ENCODE measurements at places on chromosomes 13 and 19.
A peak's percentile ranks its signal among the peaks of the same experiment; 100 is the strongest.

DNA sequence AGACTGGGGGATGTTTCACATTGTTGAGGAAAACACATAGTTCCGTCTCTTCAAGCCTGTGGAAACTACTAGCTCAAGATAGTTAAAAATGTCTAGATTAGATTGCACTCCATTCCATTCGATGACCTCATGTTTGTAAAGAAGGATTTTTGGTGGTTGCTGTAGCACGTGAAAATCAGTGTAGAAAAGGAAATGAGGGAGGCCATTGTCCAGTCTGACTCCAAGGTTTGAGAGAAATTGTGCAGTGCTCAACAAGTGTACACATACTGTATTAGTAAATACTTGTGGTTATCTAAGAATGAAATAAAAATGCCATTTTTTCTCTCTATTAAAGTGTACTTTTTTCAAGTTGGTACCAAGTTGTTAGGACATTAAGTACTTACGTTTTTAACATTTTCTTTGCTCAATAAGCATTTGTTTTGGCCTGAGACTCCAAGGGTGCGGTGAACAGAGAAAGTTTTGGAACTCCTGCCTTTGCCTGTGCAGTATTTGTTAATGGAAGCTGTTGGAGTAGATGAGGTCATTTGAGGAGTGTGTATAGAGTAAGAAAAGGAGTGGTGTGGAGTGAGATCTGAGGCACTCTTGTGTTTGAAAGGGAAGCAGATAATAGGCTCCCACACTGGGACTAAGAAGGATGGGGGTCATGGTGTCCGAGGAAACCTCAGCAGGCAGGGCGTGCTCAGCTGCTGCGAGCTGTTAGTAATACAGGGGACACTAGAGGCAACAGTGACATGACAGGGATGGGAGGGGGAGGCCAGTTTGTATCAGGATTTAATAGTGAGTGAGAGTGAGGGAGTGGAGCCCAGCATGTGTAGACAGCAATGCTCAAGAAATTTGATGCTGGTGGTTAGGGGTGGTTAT is 4.4 kb downstream of the WASF3 start:
- no peak for DNase-seq

DNA sequence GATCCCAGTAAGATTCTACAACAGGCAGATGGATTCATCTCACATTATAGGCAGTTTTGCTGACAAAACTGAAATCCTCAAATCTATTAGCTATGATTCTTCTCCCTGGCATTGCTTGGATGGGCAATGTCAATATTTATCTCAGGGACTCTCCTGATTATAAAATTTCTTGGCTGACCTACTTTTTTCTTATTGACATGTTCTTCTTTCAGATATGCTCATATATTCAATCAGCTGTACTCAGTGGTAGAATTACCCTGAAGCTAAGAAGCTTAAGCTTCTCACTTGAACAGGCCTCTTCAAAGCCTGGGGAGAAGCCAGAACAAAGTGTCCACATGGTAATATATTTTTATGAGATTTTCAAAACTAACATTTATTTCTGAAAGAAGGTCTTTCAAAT is 513.6 kb downstream of the PCDH9 start:
- no peak for DNase-seq

GRCh38 chr13:79190932-79191331 is 215.1 kb downstream of the RBM26 start:
- DNase-seq, result no peak

DNA sequence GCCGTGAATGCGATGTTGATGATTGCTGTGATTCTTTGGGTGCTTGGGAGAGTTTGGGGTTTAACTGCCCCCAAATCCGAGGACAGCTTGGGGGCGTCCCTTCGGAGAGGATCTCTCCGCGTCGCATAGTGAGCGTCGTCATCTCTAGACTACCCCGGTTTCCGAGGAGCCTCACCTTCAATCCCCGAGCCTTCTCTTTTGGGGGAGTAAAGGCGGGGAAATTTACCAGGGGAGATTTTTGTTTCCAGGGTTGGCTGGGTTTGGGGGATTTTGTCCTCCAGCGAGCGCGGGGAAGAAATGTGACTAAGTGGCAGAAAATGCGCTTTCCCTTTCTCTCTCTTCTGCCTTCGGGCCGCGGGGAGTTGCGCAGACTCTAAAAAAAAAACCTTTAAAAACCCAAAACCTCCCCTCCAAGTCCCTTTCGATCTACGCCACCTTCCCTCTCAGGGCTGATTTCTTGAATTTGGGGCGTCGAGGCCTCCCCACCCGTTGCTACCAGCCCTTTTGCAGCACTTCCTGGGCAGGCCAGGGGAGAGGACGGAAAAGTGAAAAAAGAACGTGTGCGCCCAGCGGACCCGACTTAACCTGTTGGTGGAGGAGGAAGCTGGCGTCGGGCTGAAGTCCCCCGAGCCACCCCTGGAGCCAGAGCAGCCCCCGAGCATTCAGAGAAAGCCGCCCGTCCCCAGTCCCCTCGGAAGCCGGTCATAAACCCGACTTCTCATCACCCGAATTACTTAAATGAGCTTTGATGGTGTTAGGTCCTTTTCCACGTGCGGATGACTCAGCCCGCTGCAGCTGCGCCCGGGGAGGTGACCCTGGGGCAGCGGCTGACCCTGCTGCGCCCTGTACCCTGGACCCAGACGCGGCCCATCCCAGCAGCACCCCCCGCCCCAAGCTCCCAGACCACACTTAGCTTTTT is 17.7 kb downstream of the NFIX start:
- DNase-seq, result no peak

DNA sequence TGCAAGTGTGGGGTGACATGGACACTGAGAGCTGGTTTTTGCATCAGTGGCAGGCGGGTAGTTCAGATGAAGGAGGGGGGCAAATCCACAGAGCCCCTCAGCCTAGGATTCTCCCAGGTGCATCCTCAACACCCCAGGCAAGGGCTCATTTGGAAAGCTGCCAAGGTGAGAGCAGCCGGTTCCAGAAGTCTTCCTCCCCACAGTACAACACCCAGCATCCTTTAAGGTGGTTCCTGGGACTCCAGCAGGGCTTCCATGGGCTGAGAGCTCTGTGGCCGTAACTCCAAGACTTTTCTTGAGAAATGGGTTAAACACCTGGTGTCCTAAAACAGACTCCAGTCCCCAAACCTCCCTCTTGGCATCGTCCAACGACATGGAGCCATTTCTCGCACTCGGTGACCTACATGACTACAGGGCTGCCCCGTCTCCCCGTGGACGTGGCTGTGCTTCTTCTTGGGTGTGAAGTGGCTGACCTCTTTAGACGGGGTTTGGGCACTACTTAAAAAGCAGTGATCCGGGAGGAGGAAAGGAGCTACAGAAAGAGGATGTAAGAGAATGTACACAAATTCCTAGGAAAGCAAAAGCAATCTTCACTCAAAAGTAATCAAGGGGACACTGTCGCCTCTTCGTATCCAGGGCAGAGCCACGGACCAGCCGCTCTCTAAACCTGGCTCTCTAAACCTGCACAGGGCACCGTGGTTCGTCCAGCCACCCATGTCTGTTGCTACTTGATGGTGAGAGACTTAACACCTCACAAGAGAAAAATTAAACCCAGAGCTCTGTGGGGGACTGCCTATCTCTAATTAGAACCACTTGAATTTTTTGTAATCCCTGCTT is 25.5 kb downstream of the RANBP3 start:
- no peak for DNase-seq

GRCh38 chr19:2978166-2978767 is 903 bp downstream of the TLE6 start:
- DNase-seq, result no peak

DNA sequence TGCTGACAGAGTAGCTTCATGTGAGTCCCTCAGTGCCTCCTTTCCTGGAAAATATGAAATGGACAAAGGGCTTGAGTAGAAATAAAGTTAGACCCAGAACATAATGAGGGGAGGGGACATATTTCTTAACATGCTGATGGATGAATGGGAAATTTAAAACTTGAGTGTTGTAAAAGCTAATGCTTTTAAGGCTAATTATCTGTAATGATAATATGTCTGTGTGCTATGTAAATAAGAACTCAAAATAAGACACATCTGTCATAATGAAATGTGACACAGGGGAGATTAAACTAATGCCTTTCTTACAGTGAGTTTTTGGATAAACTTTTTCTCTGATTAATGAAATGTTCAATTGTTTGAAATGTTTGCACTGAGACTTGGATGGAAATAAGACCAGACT is 65.8 kb upstream of the RFXAP start:
- DNase-seq, result no peak

DNA sequence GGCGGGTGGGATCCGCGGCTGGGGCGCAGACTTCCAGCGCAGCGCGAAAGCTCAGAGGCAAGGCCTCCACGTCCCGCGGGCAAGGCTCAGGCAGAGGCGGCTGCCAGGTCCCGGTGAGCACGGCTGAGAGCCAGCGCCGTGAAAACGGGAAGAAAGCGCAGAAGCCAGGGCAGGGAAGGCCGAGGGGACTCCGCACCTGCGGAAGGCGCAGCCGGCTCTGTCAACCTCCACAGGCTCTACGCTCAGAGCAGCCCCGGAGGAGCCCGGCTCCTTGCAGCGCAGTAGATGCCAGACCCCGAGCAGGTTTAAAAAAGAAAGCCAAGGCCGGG is 131.0 kb downstream of the RNF17 start:
- no peak for DNase-seq

DNA sequence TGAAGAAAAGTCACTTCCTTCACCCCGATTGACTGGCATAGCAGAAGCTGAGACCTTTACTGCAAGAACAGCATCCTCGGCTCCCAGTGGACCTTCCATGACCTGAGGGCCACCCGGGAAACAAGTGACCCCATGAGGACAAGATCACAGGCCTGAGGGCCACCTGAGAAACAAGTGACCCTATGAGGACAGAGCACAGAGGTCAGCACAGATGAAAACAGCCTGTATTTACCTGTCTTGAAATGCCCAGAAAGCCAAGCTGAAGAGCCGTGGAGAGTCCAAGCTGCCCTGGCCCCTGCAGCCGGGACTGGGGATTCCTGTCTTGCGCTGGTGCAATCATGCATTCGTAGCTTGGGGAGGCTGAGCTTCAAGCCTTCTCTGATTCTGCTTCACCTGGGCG is 114.2 kb upstream of the SPACA7 start:
- no peak for DNase-seq

GRCh38 chr19:6105444-6105843 is 4.9 kb downstream of the RFX2 start:
- DNase-seq, result no peak

- no peak for DNase-seq
These were observed 68.9 kb upstream of the GPR183 start for GRCh38 chr13:99376132-99376531.

GRCh38 chr13:39452417-39452816 is 150.6 kb downstream of the LHFPL6 start:
- DNase-seq, result no peak

GRCh38 chr13:33723365-33723764 is 94.6 kb upstream of the RFC3 start:
- DNase-seq, result no peak

DNA sequence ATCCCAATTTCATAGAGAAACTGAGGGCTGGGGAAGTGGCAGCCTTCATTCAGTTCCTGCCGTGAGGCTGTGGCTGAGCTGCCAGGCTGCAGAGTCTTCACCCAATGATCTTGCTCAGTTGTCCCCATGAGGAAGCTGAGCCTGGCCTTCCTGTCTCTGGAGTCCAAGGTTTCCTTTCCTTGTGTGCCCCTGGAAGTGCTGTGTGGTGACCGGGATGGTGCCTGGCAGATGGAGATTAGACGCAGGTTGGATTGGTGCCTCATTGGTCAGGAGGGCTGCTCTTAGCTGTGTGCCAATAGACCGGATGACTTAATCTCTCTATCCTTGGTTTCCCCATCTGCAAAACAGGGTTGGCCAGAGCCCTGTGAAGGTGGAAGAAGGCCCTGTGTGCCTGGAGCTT is 24.6 kb downstream of the DNM2 start:
- no peak for DNase-seq

DNA sequence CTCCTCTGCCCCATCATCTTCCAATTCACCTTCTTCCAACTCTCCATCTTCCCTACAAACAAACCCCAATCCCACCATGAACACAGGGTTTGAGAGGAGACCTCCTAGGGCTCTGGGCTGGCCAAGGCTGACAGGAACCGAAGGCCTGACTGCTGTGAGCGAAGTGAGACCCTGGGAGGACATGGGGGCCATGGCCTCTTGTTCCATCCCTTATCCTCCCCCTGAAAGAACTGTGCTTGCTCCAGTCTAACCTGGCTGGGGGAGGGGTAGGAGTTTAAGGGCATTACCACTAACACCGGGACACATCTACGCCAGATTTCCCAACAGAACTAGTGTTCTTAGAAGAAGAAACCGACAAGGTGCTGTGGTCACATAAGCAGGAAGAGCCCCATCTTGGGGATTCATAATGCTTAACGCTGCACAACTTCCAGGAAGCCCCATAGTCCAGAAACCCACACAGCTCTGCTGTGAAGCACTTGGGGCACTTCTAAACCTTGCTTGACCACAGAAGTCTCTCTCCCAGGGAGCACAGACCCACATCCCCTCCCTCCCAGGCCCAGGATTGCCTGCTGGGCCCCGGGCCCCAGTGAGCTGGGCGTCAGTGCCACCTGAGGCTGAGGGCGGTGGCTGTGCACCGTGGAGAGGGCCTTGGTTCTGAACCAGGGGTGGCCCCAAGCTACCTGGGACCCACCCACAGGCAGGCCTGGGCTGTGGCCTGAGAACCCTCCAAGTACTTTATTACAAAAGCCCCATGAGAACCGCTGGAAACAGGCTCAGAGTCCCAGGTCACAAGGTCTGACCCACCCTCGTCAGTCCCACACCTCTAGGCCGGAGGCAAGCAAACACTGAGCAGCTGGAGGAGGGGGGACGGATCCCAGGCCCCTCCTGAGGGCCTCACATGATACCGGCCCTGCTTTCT is 18.8 kb downstream of the ZC3H4 start:
- DNase-seq, result peak; percentile 52

DNA sequence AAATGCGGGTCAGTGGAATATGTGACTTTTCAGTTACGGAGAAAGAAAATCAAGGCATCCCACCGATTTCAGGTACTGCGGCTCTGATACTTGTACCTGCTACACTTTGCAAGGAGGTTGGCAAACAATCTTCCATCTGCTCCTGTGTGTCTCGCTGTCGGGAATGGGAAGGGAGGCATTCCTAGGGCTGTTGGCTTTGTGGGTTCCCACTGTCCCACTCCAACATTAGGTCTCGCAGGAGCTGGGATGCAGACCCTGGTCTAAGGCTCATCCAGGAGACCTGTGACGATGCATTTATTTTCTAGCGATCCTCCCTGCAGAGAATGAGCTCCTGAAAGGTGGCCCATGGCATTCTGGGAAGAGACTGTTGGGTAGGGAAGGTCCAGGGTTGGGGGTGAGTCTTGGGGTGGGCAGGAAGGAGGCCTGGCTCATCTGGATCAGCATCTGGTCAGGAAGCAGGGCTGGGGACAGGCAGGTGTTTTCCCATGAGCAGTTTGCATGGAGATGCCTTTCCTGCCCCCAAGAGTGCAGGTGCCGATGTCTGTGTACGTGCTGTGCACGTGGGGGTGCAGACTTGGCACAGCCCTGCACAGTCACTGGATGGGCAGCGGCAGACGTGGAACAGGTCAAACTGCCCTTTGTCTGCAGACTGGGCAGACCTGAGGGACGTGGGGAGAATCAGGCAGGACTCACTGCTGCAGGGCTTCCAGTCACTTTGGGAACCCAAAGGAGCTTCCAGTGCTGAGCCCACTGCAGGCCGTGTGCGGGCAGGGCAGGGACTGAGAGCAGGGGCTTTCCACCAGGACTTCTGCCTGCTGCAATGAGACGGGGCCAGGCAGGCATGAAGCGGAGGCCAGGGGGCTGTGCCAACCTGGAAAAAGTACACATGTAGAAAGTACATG is 152.4 kb downstream of the TEX29 start:
- no peak for DNase-seq

GRCh38 chr13:112592647-112593046 is 4.7 kb upstream of the TUBGCP3 start:
- DNase-seq, result no peak

- DNase-seq, result no peak
These were observed 17.3 kb upstream of the OXGR1 start for GRCh38 chr13:97011446-97012131.

GRCh38 chr13:29513002-29513980 is 82.2 kb downstream of the SLC7A1 start:
- no peak for DNase-seq

All from activated T-helper 2 cell treated with anti-CD3 and anti-CD28 coated beads, Interferon-gamma antibody, Interleukin-2, Interleukin-4, amounts not matched to agents 10 μg/mL and 5 μg/mL and 100 μg/mL, durations not matched to agents 14 hours and 24 hours and 36 hours (primary cell).